ENCODE measurements at places on chromosomes 2 and 18.

DNA sequence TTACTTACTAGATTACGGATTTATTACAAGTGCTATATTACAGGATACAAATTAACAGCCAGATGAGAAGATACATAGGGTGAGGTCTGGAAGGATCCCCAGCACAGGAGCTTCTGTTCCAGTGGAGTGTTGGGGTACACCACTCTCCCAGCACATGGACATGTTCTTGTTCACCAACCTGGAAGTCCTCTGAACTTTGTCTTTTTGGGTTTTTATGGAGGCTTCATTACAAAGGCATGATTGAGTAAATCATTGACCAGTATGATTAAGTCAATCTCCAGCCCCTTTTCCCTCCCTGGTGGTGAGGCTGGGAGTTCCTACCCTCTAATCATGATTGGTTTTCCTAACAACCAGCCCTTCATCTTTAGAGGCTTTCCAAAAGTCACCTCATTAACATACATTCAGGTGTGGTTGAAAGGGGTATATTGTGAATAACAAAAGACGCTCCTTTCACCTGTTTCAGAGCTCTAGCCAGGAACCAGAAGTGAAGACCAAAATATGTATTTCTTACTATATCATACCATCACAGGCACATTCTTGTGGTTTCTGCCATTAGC is 38.3 kb downstream of the APLF start:
- DNase-seq: no peak

- peak; percentile 59 for DNase-seq
These were observed 89.6 kb downstream of the MCFD2 start for GRCh38 chr2:46825939-46826568.

DNA sequence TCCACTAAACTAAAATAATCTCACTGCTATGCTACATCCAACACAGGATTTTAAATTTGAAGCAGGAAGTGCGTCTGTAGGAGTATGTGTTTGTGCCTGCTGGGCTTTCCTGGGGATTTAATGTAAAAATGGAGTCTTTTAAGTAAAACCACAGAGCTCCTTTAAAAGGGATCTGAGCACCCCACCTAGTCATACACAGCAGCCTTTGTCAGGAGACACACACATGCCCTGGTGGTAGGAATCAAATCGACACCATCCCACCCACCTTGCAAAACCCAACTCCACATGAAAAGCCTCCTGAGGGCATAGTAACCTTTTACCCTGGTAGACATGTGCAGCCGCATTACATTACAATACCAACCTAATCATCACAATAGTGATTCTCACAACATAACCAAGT is 29.1 kb downstream of the UXS1 start:
- no peak for DNase-seq

DNA sequence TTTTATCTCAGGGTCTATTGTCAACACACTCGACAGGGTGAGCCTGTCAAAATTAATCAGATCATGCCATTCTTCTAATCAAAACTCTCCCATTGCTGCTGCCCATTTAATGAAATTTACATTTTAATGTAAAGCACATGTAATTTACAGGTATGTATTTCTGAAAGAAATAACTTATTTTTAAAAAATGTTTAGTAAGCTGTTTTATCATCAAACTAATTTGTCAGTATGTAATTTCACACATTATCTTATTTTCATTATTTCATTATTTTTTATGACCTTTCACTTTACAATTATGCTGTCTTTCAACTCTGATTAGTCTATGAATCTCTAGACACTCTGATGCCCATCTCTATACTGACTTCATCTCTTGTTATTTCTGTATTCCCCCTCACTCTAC is 467.8 kb downstream of the ZNF804A start:
- no peak for DNase-seq

GRCh38 chr2:237558961-237559641 is 7.3 kb upstream of the PRLH start:
- peak; percentile 27 for DNase-seq

DNA sequence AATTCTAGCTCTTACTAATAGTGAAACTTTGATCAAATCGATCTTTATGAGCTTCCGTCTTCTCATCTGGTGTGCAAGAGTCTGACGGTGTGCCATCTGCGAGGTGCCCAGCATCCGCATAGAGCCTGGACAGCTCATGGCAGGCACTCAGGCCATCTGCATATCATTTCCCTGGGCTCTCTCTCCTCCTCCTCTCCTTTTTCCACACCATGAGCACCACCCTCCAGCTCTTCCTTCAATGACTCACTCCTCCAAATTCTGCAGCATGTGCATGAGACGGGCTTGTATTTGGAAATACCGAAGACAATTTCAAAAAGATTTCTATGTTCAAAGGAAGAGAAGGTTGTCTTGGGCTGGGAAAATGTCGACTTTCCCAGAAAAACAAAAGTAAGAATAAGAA is 161.1 kb downstream of the CCBE1 start:
- DNase-seq: peak; percentile 34

GRCh38 chr2:229703909-229704630 is 10.3 kb downstream of the DNER start:
- no peak for DNase-seq

- no peak for DNase-seq
These were observed 382.6 kb upstream of the MC4R start for GRCh38 chr18:60755134-60755533.

GRCh38 chr2:5740053-5740452 is 47.9 kb downstream of the SOX11 start:
- no peak for DNase-seq

DNA sequence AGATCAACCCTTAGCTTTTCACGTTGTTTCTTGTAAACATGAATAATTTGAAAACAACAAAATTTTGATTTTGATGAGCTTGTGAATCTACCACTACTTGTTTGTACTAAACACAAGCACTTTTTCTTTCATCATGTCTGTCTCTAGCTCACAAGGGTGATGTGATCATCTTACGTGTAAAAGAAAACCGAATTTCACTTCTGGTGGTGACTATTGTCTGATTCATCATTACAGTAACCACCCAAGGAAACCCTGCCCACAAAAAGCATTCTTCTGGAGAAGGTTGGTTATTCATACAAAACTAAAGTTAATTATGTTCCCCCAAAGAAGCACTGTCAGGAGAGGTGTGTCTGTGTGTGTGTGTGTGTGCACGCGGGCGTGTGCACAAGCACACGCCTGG is 285.4 kb downstream of the ZNF516 start:
- peak; percentile 86 for DNase-seq

GRCh38 chr2:8297376-8298231 is 384.3 kb upstream of the ID2 start:
- DNase-seq: no peak

GRCh38 chr2:23793476-23793875 is 133.4 kb downstream of the ATAD2B start:
- DNase-seq: no peak

DNA sequence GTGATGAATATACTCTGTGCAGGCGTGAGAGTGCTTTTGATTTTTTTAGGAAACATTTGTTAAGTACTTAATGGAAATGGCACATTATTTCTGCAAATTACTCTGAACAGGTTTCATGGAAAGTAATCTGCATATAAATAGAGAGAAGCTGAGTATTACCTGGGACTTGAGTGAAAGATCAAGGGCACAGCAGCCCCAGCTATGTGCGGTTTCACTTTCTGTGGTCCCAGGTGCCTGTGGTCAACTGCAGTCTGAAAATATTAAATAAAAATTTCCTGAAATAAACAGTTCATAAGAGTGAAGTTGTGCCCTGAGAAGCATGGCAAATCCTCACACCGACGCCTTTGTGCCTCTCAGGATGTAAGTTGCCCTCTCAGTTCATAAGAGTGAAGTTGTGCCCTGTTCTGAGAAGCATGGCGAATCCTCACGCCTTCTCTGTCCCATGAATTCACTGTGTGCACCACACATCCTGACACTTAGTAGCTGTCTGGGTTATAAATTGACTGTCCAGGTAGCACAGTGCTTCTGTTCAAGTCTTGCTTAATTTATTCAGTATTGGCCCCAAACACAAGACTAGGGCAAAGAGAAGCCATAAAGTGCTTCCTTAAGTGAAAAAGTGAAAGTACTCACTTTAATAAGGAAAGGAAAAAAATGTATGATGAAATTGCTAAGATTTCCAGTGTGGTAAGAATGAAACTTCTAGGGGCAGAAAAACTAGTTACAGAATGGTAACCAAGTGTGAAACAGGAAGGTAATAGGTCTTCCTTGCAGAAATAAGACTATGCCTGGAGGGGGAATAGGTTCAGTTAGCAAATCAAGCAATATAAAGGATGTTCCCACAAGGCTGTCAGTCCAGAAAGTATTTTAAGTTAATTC is 4.3 kb upstream of the SNTG2 start:
- DNase-seq: no peak

GRCh38 chr2:118763797-118764196 is 83.7 kb downstream of the EN1 start:
- no peak for DNase-seq

DNA sequence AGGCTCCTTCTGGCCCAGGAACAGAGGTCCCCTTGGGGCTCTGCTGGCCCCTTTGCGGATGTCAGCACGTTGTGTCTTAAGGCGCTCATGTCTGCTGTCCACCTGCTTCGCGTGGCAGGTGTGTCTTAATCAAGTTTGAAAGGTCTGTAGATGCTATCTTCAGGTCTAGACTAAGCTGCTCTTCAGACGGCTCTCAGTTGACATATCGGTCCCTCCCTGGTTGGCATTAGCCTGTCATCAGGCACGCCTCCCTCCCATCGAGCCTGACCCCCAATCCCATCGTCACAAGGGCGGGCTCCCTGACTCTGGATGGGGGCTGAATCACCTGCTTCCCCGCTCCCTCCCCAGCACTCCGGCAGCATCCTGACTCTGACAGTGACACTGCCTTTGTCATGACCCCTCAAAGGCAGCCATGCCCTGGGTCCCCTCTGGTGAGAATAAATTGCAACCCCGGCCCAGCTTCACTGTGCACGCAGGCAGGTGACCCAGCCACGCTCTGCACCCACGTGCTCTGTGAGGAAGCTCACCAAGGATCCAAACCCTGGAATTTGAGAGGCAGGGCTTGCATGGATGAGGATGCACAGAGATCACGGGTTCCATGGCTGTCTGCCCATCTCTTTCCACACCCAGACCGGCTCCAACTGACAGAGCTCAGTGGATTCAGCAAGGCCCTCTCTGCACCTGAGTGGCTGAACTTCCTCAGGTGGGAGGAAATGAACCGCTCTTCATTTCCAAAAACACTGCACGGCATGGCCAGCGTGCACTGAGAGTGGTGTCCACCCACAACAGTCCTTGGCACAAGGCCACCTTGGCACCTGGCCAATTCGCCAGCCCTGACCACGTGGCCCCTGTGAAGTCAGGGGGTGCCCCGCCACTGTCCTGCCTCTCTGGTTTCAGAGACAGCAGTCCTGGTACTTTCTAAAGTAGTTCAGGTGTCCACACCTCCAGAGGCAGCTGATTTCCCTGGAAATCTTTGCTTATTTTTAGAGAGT is 110.2 kb upstream of the GPC1 start:
- DNase-seq: no peak

- DNase-seq: peak; percentile 97
These were observed 441.7 kb upstream of the SOX11 start for GRCh38 chr2:5250482-5250881.

- no peak for DNase-seq
These were observed 199.8 kb downstream of the KCNE4 start for GRCh38 chr2:223251656-223252229.

DNA sequence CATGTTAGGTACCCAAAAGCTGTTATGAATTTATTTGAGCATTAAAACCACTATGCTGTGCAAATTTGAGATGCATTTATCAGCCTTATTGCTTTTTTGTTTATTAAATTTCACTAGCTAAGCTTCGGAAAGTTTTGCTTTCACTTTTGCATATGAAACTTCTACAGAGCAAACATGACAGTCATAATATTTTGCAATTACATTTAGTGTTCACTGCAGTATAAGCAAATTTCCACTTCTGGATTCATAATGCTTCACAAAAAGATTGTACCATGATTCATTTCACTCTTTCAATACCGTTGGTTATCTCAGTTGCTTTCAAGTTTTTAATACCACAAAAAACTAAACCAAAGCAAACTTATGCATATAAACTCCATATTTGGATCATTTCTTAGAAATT is 228.7 kb upstream of the SLC8A1 start:
- DNase-seq: no peak

- DNase-seq: no peak
These were observed 1.8 kb upstream of the CDK5R2 start for GRCh38 chr2:218957671-218958070.

- no peak for DNase-seq
These were observed 57.2 kb downstream of the LIPG start for GRCh38 chr18:49618742-49619681.

- DNase-seq: no peak
These were observed 92.1 kb downstream of the IRS1 start for GRCh38 chr2:226707499-226707898.

GRCh38 chr2:75023666-75024455 is 65.4 kb downstream of the POLE4 start:
- DNase-seq: no peak

- DNase-seq: no peak
These were observed 22.6 kb downstream of the GREB1L start for GRCh38 chr18:21264651-21265050.

GRCh38 chr2:73969356-73969755 is 15.4 kb upstream of the TET3 start:
- no peak for DNase-seq

GRCh38 chr2:17318013-17318412 is 200.2 kb downstream of the RAD51AP2 start:
- DNase-seq: no peak

GRCh38 chr2:215756346-215756730 is 257.0 kb downstream of the MREG start:
- DNase-seq: no peak

- no peak for DNase-seq
These were observed 204.2 kb upstream of the SMAD2 start for GRCh38 chr18:48134609-48135008.

- DNase-seq: no peak
These were observed 369.7 kb downstream of the MTX2 start for GRCh38 chr2:176639016-176639343.

DNA sequence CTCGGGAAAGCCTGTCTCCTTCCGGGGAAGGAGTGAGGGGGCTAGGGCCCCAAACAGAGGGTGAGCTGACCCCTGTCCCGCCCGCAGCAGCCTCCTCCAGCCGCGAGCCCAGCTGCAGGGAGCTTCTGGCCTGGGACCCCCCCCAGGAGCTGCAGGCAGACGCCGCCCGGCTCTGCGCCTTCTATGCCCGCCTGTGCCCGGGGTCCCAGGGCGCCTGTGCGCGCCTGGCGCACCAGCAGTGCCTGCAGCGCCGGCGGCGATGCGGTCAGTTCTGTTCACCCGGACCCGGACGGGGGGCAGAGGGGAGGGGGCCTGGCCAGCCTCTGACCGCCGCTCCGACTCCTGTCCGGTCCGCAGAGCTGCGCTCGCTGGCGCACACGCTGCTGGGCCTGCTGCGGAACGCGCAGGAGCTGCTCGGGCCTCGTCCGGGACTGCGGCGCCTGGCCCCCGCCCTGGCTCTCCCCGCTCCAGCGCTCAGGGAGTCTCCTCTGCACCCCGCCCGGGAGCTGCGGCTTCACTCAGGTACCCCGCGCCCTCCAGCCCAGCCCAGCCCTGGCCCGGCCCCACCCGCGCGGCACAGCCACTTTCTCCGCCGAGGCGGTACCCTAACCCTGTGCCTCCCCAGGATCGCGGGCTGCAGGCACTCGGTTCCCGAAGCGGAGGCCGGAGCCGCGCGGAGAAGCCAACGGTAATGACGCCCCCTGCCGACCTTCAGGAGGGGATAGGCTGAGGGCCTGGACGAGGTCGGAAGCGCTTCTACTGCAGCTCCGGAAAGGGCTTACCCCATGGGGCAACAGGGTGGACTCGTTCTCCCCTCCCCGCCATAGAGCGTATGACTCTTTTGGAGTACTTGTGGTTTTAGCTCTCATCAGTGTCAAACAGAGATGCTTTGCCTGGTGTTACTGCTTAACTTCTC is 2.0 kb upstream of the CHRND start:
- peak; percentile 35 for DNase-seq

GRCh38 chr18:3914109-3914508 is 464.1 kb downstream of the TGIF1 start:
- DNase-seq: no peak

Measured in HT1080 (cell line).